B cell (primary cell): ENCODE measurements at places on chromosomes 6 and 20. TPM values are rescaled to one million over a fixed set of nuclear protein-coding genes. Genes with fewer than 3 reads are reported as not detected.

GRCh38 chr6:95581073-95581472, 3.7 kb downstream of the MANEA start:
- no peak for DNase-seq

DNA sequence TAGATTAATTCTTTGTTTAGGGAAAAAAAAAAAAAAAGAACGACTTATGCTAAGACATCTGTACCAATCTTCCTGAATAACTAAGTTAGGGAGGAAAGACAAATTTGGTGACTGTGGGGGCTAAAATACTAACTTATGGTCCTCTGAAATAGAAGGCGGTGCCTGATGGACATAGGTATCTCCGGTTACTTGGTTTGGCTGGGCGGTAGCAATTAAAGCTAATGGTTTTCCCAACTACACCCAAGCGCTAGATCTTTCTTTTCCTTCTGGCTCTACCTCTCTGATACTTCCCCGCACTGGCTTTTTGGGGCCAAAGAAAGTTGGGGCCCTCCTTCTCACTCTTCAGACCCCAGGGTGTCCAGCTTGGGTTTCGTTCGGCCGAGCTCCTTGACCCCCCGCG, 1.0 kb upstream of the RBM24 start:
- no peak for DNase-seq

GRCh38 chr6:133814797-133815196, 74.1 kb upstream of the TCF21 start:
- no peak for DNase-seq

DNA sequence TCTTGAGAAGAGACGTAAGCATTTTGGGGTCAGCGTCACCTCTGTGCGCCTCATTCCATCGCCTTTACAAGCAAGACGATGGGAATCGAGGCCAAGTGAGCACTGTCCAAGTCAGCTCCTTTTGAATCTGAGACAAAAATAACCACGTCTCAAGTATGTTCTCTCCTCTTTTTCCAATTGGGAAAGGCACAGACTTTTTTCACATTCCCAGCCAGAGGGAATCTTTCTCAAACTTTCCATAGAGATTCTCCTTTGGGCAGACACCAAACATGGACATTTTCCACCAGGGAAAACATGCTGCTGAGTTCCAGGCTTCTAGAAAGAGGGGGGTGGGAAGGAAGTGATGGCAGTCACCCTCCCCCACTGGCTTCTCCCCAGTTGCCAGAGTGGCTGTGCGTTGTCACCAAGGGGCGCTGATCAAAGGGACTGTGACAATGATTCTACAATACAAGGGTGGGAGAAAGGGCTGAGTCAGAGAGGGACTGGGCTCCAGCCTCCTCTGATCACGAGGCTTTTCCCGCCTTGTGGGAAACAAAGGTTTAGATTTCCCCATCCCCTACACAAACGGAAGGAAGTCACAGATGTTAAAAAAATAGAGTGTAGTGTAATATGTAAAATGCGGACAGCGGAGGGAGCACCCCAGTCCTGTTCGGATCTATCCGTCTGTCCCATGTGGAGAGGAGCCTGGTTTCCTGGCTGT, 281.9 kb upstream of the RNF24 start:
- no peak for DNase-seq

ELOVL5 gene
- 144 and 149 TPM in 2 replicates for polyA plus RNA-seq

GRCh38 chr6:17388365-17388764, 5.0 kb upstream of the CAP2 start:
- no peak for DNase-seq

- no peak for DNase-seq
These were observed 1133.3 kb upstream of the ADGRB3 start for GRCh38 chr6:67501755-67502154.

GRCh38 chr6:150286912-150287311, 81.9 kb upstream of the IYD start:
- no peak for DNase-seq
